ENCODE measurements at places on chromosomes 13 and 19.
A peak's percentile ranks its signal among the peaks of the same experiment; 100 is the strongest.

GRCh38 chr19:43735957-43736356 is 18.8 kb downstream of the SMG9 start:
- DNase-seq: no peak

DNA sequence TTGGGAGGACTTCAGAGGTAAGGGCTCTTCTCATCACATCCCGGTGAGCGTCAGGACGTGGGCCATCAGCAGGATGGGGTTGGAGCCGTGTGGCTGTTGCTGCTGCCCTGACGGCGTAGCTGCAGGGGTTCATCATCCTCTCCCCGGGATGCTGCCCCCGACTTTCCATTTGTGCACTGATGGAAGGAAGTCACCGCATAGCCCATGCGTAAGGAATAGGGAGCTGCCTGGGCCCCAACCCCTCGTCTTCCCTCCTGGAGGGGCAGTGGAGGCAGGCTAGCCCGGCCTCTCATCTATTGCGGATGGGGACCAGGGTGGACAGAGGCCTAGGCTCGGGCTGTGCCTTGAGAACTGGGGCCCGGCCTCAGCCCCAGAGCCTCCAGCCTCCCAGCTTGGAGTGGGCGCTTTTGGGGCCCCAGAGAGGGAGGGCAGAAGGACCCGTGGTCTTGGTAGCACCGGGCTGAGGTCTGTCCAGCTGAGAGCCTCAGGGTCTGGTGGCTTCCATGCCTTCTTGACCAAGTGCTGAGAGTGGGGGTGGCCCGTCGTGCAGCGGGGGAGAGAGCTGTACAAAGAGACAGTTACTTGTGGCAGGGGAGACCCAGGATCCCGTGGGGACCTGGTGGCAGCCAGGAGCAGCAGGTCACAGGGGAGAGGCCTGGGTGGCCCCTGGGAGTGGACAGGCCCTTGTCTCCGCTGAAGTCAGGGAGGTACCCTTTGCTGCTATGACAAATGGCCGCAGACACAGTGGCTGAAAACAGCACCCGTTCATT is 44.0 kb downstream of the KDM4B start:
- no peak for DNase-seq

- no peak for DNase-seq
Measured at GRCh38 chr13:50543782-50544181, 299.7 kb downstream of the DLEU7 start.

GRCh38 chr19:7349961-7350711 is 1.4 kb downstream of the ARHGEF18 start:
- no peak for DNase-seq

GRCh38 chr13:67568205-67568604 is 338.1 kb upstream of the PCDH9 start:
- no peak for DNase-seq

GRCh38 chr13:101127741-101128353 is 288.5 kb downstream of the NALCN start:
- no peak for DNase-seq

DNA sequence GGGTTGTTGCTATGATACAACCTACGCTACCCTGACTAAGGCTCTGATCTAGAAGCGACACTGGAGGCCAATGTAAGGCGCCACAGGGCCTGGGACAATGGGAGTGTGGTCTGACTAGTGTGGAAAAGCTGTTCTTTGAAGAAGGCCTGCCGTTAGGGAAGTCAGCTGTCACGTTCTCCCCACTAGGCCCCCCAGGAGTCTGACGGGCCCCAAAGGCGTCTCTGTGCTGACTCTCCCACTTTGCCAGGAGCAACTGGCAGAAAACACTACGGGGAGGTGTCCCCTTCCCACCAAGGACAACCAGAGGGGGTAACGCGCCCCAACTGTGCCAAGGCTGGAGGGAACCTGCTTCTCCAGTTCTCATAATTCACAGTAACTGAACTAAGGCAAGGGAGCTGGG is 25.3 kb upstream of the EIF3G start:
- no peak for DNase-seq

DNA sequence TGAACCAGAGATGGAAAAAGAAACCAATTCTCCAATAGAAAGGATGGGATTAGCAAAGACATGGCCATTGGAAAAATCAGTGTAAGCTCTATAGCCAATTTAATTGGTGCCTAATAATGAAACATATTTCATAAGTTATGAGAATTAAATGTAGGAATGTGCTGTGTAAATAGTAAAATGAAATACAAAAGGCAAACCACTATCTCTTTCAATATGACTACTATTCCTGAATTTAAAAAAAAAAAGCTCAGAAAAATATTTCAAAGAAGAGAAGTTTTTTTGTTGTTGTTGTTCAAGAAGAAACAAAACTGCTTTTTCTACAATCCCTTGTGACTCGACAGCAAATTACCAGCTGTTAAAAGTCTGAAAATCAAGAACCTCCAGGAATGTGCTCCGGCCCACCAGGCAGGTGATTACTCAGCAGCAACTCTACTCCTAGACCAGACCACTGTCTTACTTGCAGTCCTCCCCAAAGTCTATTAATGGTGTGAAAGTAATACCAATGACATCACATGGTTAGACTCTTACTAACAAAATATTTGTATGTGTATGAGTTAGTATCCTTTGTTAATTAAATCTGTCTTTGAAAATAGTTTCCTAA is 362.4 kb downstream of the KCTD12 start:
- no peak for DNase-seq

DNA sequence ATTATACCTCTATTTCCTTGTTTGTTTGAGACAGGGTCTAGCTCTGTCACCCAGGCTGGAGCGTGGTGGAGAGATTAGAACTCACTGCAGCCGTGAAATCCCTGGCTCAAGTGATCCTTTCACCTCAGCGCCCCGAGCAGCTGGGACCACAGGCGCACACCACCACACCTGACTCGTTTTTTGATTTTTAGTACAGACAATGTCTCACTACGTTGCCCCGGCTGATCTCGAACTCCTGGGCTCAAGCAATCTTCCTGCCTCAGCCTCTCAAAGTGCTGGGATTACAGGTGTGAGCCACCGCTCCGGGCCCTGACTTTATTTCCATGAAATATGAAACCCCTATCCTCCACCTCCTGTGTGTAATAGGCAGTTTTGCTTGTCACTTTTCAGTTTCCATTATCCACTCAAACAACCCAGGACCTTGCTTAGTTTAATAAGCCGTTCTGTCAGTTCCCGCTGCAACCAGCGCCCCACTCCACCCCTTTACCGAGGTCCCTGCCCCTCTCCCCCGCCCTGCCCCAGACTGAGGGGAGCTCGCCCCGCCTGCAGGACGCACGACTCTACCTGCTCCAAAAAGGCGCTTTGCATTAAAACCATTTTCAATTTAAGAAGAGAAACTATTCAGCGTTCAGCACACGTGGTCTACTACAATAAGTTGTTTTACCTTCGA is 16.9 kb downstream of the ZNF816 start:
- no peak for DNase-seq

- no peak for DNase-seq
Measured at GRCh38 chr13:75803164-75803611, 167.1 kb downstream of the LMO7 start.

DNA sequence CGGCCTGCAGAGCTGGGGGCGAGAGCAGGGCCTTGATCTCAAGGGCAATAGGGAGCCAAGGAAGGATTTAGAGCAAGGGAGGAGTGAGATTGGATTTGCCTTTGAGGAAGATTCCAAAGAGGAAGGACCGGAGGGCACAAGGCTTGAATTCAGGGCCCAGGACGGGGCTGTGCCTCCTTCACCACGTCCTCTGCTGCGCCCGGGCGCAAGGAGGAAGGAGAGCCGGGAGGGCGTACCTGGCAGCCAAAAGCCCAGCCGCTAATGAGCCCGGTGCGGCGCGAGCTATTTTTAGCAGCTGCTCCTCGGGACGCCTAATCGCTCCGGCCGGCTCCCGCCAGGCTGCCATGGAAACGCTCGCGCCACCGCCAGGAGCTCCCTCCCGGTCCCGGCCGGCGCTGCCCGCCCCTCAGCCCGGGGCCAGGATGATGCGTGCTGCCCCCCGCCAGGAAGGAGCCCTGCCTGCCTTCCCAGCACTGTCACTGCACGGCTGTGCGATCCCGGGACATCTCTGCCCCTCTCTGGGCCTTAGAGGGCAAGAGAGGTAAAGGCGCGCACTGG is 31.3 kb downstream of the TINCR start:
- no peak for DNase-seq

DNA sequence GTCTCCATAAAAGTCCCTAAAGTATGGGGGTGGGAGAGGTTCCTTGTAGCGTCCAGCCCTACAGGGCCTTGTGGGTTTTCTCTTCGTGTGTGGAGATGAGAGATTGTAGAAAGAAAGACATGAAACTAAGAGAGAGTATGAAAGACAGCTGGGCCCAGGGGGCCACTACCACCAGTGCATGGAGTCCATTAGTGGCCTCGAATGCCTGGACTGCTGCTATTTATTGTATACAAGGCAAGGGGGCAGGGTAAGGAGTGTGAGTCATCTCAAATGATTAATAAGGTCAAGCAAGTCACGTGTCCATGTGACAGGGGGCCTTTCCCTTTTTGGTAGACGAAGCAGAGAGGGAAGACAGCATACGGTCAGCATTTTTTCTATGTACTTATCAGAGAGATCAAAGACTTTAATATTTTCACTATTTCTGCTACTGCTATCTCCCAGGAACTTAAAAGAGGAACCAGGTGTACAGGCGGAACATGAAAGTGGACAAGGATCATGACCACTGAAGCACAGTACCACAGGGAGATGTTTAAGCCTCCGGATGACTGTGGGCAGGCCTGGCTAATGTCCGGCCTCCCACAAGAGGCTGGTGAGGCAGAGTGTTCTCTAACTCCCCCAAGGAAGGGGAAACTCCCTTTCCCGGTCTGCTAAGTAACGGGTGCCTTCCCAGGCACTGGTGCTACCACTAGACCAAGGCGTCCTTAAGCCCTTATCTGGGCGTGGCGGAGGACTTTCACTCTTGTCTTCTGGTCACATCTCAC is 25.5 kb downstream of the FGF21 start:
- no peak for DNase-seq

- no peak for DNase-seq
Measured at GRCh38 chr13:108082481-108082880, 132.9 kb downstream of the LIG4 start.

GRCh38 chr13:20525144-20525600 is 485 bp downstream of the CRYL1 start:
- DNase-seq: peak; percentile 55

DNA sequence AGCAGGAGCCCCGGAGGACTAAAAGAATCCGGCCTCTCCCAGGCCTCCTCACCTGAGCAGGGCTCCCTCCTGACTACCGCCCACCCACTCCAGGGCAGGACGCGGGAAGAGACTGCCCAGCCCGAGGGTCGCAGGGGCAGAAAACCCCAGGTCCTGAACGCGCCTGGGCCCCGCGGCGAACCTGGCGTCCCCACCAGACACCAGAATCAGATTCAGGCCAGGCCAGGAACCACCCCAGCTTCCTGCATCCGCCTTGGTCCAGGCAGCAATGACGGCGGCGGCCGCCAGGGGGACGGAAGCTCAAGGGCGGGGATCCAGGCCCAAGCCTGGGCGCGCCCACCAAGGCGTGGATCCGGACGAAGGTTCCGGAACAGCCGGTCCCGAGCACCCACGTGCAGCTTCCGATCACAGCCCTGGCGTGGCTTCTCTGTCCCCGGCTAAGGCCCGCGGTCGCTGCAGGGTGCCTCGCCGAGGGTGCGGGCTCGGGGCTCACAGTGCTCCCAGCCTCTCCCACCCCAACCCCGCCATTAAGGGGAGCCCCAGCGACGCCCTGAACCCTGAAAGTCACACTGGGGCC is 3.6 kb downstream of the LGALS7 start:
- DNase-seq: peak; percentile 63

DNA sequence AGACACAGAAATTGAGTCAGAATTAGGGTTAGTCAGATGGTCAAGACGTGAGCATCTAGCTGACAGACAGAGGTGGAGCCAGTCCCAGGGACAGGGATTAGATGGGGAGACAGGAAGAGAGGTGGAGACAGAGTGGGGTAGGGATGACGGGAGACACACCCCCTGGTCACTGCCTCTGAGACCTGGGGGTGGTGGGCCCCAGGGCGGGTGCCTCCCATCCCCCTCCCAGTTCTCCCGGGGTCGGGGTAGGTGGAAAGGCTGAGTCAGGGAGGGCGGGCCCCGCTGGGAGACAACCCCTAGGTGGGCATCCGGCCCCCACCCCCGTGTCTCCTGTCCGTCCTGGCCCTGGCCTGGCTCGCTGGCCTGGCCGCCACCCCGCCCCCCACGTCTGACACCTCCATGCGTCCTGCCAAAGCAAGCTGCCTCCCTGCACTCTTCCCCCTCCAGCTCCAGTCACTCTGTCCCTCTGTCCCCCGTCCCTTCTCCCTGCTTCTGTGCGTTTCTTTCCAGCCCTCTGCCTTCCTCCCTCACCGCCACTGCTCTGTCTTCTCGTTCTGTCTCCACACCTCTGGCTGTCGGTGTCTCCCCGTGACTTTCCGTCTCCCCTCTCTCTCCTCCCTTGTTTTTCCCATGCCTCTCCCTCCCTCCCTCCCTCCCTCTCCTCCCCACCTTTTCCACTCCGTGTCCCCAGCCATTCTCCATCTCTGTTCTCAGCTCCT is 15.1 kb downstream of the CCDC97 start:
- no peak for DNase-seq

DNA sequence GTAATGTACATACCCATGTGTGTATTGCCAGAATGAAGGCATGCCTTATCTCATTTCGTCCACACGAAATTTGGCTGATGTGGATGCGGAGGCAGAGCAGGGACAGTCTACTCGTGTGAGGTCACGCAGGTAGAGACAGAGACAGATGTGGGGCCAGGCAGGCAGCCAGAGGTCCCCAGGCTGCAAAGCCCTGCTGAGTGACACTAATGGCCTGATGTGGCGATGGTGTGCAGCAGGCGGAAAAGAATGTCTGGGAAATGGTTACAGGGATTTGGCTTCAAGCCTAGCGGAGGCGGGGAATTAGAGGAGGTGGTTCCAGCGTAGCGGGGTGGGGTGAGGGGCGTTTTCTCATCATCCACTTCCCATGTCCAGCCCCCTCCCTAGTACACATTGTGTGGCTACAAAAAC is 4.2 kb upstream of the IZUMO2 start:
- DNase-seq: no peak

- DNase-seq: no peak
Measured at GRCh38 chr13:49550942-49551644, 34.3 kb downstream of the RCBTB1 start.

GRCh38 chr19:4768934-4769777 is 22.4 kb upstream of the FEM1A start:
- peak; percentile 34 for DNase-seq

GRCh38 chr13:78198419-78198818 is 279.8 kb upstream of the EDNRB start:
- no peak for DNase-seq

DNA sequence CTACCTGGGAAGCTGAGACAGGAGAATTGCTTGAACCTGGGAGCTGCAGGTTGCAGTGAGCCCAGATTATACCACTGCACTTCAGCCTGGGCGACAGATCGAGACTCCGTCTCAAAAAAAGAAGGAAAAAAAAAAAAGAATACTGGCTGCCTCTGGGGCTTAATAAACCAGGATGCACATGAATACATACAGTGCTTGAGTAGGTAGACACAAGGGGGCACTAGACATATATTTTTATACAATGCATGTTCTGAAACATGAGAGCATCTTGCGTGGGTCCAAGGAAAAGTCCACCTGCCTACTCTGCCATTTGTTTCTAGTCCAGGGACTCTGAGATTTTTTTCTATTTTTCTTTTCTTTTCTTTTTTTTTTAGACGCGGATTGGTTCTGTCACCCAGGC is 31.2 kb downstream of the KEAP1 start:
- no peak for DNase-seq

GRCh38 chr13:35470671-35471661 is 5.5 kb downstream of the MAB21L1 start:
- DNase-seq: no peak
